ENCODE measurements at places on chromosomes 3 and 15.

DNA sequence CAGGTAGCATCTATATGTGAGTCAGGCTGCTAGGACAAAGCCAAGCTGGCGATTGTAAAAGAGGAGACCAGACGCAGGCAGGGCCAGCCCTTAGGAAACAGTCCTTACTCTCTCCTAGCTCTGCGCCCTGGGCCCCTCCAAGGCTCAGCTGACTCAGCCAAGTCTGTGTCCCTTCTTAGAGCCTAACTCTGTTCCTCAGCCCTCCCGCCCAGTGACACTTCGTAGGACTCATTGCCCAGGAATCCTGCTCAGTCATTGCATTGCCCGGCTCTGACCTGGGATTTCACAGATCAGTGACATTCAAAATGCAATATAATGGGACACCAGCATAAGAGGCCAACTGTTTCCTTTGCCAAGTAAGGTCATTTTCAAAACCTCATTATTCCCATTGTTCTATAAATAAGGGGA lies 244.2 kb downstream of the TLE3 start:
- DNase-seq, result no peak

DNA sequence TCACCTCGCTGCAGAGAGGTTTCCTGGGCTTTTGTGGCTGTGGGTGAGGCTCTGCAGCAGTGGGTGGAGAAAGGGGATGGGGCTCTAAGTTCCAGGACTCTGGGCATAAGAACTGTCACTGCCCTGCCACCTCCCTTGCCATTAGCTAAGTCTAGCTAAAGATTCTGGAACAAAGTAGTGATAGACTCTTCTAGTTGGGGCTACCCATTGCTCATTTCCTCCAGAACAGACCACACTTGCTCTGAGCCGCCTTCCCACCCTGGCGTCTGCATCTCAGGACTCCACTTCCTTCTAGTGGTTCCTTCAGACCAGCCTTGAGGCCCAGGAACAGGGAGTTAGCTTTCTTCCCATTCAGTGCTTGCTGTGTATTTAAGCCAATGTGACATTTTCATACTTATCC lies 7.5 kb downstream of the ARHGAP31 start:
- DNase-seq, result no peak

- DNase-seq, result no peak
Measured at GRCh38 chr15:39799552-39800011, 16.9 kb upstream of the FSIP1 start.

- no peak for DNase-seq
Measured at GRCh38 chr3:40997711-40998519, 201.4 kb upstream of the CTNNB1 start.

GRCh38 chr15:87710406-87710805 lies 546.1 kb downstream of the NTRK3 start:
- DNase-seq, result no peak

GRCh38 chr3:71987828-71988227 lies 202.9 kb upstream of the PROK2 start:
- DNase-seq, result no peak

DNA sequence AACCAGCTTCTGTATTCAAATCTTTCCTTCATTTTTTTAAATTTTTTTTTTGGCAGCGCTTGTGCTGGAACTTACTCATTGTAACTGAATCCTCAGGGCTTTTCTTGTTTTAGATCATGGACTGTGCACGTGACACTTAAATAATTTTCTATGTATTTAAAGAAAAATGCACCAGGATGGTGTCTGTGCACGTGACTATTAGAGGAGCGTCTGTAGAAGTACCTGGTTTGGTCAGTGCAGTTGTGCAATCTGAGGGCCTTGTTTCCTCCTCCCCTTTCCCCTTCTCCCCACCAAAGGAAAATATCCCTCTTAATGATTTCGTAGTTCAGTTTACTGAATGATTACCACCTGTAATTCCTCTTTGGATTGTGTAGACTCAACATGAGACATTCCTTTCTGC lies 31.3 kb downstream of the EDEM1 start:
- no peak for DNase-seq

- no peak for DNase-seq
Measured at GRCh38 chr3:46399557-46399956, 7.3 kb downstream of the CCR5AS start.

DNA sequence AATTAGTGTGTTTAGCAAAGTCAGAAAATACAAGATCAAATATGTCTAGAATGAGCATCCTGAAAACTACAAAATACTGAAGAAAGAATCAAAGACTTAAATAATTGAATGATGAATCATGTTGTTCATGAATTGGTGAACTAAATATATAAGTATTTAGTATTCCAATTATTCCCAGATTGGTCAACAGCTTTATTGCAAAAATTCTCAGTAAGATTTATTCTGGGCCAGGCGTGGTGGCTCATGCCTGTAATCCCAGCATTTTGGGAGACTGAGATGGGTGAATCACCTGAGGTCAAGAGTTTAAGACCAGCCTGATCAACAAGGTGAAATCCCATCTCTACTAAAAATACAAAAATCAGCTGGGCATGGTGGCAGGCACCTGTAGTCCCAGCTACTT lies 250.0 kb upstream of the NECTIN3 start:
- DNase-seq, result no peak

GRCh38 chr3:7650466-7650865 lies 789.6 kb downstream of the GRM7 start:
- DNase-seq, result no peak

DNA sequence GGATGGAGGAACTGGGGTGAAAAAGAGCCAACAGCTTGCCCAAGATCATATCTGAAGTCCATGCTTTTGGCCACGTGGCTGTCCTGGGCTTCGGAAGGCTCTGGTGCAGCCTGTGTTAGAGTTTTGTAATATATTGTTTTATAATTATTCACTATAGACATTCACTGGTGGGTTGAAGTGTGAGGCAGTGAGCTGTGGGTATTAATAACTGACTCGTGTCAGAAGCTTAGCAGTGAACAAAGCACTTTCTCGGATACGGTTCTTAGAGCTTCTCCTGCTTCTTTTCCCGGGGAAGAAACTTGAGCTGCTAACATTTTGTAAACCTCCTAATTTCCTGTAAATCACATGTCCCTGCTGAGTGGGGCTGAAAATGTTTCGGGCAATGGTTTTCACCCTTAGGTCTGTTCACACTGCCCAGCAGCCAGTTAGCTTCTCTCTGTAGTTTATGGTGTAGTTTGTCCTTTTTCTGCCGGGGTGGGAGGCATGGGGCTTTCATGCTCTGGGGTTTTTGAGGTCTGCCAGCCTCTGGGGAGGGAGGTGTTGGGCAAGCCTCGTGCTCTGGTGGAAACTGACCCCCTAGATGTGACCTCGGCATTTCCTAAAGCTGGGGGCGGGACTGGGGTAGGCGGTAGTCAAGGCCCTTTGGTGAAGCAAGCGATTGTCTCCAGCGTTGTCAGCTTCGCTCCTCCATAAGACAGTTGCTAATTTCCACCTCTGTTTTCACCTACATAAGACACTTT lies 1.7 kb downstream of the MRAS start:
- DNase-seq, result no peak

DNA sequence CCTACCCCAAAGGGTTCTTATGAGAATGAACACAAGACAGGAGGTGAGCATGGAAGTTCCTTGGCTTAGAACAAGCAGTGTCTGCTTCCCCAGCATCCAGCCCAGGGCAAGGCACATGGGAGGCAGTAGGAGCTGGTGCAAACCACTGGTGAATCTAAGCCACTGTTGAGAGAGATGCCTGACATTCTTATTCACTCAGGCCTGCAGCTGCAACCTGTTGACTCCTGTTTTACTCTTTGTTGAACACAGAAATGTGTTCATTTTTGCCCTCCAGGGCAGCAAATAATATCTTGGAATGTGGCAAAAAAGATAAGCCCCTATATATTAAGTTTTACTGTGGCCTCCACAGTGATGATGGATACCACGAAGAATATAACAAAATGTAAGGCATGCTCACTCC lies 8.9 kb upstream of the PAK6 start:
- DNase-seq, result no peak

- no peak for DNase-seq
Measured at GRCh38 chr15:92409006-92409405, 15.3 kb downstream of the ST8SIA2 start.

DNA sequence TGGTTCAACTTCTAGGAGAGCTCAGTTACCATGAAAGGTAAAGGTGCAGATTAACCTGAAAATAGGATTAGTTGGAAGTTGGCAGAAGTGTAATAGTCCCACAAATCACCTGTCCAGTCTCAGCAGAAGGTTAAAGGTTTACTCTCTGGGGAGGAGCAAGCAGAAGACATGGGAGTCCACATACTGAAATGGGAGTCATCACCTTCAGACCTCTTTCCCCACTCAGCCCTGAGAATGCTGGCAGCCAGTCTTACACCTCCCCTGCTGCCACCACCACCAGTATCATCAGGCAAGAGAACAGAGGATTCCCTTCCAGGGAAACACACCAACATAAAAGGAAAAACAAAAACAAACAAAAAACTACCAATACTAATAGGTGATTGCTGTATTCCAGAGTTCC lies 13.8 kb upstream of the PLA2G4D start:
- no peak for DNase-seq

DNA sequence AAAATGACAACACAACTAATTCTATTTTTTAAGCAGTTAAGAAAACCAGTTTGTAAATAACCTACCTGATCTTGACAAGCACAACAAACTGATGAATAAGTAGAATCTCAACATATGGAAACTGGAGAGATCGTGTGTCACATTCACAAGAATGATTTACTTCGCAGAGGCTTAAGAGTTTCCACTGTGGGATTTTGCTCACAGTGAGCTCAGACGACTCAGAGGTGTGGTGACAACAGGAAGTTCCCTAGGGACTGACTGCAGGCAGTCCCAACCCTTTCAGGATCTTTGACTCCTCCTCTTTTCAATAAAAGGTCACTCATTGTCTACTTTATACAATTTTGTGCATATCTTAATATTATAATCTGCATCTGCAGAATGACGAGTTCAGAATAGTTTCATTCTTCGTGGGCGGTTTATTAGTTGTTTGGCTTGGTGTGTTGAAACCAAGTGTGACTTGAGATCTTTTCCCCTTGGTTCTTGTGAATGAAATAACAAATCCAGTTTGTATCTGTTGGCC lies at the start of gene LIPH:
Gene LIPH, minus strand, starts transcription at position 231 of the 520 bp plus-strand sequence. Its CDS starts 117 bp downstream, at position 114.
- DNase-seq, result no peak

GRCh38 chr3:138863776-138864113 lies 29.0 kb upstream of the PIK3CB start:
- no peak for DNase-seq

Data from effector CD4-positive, alpha-beta T cell (primary cell).